ENCODE measurements at places on chromosomes 12 and 14.

- no peak for DNase-seq
Observed at GRCh38 chr14:67486890-67487289, 1.6 kb downstream of the TMEM229B start.

GRCh38 chr14:50619569-50620141 is 48.5 kb downstream of the SAV1 start:
- DNase-seq: peak; percentile 43

DNA sequence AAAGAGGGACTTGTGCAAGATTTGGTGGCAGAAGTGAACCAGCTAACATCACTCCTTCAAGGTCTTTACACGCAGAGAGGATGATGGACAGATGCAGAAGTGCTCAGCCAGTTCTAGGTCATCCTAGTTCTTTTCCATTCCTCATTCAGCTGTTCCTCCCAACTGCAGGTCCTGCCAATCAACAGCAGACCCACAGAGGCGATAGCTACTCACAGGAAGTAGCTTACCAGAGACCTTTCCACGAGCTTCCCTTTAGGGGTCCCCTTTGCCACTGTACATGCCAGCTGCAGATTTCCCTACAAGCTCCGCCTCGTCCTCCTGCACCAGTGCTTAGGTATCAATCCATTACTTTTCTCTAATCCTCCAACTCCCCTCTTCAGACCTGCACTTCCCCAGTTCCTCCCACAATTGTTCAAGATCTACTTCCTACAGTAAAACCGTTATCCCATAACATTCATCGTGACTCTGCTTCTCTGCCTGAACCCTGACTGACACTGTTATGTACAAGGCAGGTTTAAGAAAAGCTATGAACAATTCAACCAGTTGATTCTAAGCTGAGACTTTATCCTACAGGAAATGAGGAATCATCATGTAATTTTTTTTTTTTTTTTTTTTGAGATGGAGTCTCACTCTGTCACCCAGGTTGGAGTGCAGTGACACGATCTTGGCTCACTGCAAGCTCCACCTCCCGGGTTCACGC is 22.5 kb downstream of the RECQL start:
- DNase-seq: no peak

DNA sequence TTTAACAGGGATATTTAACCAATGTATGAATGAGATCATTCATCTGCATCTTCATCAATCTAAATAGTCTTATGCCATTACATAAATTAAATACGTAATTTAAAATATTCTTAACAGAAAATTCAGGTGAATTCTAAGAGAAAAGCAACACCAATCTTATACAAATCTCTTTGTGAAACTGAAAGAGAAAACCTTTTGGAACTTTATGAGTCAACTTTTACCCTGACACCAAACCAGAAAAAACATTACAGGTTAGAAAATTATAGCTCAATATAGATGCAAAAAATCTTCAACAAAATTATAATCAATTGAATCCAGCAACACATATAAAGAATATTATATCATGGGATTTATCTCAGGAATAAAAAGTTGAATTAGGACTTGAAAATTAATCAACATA is 3.4 kb downstream of the GLIPR1L1 start:
- no peak for DNase-seq

DNA sequence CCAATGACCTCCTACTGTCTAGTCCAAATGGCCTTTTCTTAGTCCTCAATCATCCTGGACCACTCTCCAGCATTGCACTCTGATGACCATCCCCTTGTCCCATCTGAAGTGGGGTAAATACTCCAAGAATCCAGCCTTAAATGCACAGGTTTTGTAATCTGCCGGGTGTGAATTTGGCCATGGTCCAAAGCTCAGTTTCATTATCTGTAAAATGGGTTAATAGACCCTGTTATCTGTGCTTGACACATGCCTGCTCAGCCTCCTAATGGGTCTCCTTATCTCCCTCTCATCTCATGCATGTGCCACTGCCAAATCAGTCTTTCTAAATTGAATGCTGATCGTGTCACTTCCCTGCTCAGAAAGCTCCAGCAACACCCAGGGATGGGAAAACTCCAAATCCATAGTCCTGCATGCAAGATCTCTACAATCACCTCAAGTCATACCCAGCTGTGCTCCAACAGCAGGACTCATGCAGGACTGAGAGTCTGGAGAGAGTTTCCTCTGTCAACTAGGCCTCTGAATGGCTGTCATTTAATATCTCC is 22.3 kb downstream of the LGR5 start:
- DNase-seq: no peak

DNA sequence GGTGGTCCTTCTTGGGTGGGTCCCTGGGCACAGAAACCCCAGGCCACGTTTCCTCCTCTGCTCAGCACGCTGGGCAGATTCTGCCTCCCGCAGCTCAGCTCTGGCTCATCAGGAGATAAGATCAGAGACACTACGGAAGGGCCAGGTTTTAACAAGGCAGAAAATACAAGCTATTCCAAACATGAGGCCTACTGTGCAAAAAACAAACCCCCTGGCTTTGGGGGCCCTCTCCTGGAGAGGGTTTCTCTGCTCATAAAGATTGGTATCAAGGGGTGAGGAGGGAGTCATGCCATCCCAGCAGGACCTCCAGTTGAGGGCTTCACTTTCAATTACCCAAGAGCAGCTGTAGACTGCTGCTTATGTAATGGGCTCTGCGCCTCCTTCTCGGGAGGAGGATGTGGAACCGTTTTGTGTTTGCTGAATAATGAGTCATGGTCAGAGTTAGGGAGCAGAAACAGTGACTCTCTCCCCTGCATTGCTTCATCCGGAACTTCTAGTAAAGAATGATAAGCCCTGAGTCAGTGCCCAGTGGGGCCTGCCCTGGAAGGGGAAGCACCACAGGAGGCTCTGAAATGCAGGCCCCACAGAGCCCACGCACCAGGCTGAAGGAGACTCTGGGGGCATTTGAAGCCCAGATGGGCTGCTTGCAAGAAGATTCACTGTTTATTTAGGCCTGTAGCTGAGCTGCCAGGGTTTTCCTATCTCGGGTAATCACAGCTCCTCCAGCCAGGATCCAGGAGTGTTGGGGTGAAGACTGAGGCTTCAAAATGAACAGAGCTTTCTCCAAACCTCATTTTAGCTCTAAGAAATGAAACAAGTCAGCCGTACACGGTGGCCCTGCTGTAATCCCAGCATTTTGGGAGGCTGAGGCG is 79.3 kb downstream of the SSPN start:
- no peak for DNase-seq

DNA sequence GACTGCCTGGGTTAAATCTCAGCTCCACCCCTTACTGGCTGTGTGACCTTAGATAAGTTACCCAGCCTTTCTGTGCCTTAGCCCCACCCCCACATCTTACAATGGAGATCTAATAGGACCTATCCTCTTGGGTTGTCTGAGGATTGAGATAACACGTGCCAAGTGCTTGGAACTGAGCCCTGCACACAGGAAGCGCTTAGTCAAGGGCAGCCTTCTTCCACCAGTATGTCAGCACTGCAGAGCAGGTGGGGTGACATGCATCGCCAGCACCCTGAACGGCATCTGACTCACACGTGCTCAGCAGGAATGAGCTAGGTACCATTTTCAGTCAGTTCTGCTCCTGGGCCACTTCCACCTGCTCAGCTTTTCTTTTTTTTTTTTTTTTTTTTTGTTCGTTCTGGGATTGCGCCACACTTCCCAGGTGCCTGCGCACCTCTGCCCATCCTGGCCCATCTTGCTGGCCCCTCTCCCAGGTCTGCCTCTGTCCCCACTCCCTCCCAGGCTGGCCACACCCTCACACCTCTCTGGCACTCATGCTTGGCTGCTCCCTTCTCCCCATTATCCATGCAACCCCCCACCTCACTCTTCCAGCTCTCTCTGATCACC is 19.6 kb downstream of the LGMN start:
- no peak for DNase-seq

GRCh38 chr12:32603858-32604257 is 75.2 kb upstream of the DNM1L start:
- DNase-seq: no peak

DNA sequence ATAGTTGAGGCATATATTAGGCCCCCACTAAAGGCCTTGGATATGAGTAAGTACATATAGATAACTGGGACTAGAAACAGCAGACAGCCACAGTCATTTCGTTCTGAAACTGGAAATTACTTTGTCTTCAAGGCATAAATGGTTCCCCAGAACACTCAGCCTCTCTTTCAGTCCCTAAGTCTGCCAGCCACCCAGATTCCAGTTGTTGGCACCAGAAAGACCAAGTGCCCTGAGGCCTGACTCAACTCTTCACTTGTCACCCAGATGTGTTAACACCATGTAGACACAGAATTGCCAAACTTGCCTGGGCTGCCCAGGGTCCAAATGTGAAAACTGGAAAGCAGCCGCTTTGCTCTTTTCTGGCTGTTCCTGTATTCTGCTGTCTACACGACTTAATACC is 3.0 kb upstream of the LGALS3 start:
- DNase-seq: no peak

- DNase-seq: no peak
Observed at GRCh38 chr12:127052511-127053232, 1214.3 kb upstream of the TMEM132C start.

- DNase-seq: no peak
Observed at GRCh38 chr12:3236345-3237187, 159.4 kb downstream of the TSPAN9 start.

- DNase-seq: no peak
Observed at GRCh38 chr14:95185767-95186392, 28.6 kb upstream of the DICER1 start.

- no peak for DNase-seq
Observed at GRCh38 chr12:131832321-131833231, 4.4 kb downstream of the MMP17 start.

DNA sequence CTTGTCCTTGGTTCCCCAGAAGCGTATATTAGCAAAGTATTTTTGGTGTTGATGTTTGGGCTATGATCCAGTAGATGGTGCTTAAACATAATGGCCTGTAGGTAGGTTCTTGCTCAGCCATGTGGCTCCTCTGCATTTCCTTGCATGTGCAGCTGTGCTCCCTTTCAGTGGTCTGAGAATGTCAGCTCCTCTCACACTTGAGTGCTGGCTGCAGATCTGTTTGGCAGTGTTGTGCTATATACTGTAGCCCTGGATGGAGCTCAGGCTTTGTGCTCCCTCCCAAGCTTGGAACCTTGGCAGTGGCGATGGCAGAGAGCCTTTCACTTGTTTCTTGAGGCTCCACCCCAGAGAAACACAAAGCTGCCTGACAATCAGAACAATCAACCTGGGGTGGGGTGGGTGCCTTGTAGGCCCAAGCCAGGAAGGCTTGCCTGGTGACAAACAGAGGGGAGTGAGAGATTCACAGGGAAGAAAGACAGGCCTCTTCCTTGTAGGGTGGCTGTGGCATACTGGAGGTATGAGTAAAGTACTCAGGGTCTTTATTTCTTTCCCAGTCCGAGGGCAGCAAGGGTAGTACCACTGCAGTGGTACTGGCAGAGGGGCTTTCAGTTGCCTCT is 255.3 kb downstream of the RAD51B start:
- no peak for DNase-seq

GRCh38 chr12:122097584-122097926 is 19.0 kb downstream of the MLXIP start:
- DNase-seq: no peak

DNA sequence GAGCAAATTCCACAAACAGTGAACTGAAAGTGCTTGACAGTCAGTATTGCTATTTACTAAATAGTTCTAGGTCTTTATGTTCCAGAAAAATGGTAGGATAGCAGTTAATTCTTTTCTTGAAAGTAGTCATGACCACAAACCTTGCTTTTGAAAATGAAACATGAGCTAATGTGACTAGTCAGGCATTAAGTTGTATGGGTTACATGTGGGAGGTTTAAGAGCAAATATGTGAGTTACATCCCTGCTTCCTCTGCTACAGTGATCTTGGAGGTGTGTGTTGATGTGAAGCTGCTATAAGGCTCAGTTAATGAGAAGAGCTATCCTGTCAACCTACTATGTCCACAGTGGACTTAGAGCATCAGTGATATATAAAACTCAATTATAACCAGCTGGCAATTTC is 741.6 kb downstream of the FSCB start:
- no peak for DNase-seq

DNA sequence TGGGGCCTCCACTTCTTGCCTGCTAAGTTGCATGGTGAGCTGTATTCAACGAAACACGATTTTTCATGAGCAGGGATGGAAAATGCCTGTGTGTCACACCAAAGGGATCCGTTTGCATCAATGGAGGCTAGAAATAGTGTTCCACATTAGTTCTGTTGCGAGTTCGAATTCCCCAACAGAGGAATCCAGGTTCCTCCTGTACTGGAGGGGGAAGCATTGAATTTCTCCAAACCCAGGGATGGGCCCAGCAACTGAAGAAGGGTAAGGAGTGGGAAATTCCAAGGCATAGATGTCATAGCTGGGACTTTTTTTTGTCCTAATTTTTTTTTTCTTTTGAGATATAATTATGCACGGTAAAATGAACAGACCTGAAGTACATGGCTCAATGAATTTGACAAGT is 336.2 kb downstream of the DPF3 start:
- DNase-seq: no peak

- DNase-seq: no peak
Observed at GRCh38 chr14:75454963-75455546, 27.2 kb downstream of the JDP2 start.

DNA sequence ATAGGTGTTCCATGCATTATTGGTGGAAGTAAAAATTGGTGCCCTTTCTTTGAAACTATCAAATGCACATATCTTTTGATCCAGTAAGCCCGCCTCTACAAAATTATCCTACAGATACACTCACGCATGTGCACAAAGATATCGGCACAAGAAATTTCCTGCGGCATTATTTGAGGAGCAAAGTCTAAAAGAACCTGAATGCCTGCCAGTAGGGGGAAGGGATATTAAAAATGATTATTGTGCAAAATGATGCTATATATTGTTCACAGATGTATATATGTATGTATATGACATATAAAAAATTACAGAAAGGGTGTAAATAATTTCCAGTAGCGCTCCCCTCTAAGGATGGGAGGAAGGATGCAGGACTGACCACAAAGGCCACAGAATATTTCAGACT is 24.7 kb upstream of the ADIPOR2 start:
- no peak for DNase-seq

GRCh38 chr12:78455991-78456390 is 408.6 kb upstream of the SYT1 start:
- no peak for DNase-seq

DNA sequence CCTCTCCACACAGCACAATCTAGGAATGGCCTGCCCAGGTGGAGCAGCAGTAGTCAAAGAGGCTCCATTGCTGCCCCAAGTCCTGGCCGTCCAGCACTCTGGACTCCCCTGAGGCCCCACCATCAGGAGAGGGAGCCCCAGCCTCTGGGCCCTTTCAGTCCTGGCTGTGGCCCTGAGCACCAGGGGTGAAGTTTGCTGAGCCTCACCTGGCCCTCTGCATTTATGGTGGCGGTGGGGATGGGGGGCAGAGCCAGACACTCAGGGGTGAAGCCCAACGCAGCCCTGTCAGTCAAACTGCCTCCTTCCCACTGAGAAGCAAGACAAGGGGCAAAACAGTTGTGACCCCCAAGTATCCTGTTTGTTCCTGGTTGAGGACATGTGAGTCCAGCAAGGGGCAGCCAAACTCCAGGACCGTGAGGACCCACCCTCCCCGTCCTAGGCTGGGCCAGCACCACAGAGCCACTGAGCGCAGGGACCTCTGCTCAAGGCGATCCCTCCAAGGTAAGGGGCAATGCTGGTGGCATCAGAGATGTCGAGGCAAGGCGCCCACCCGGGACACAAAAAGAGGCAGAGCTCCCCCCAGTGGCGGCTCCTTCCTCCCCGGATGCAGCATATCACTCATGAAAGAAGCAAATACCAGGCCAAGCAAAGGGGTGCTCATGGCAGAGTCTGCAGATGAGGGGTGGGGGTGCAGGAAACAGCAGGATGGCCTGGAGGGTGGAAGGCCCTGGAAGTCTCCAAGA is 4.8 kb upstream of the AMN start:
- no peak for DNase-seq

GRCh38 chr12:109757671-109758265 is 44.1 kb downstream of the FAM222A start:
- no peak for DNase-seq
